ENCODE measurements at places on chromosomes 16 and 17.

GRCh38 chr16:4991754-4992153 lies 33.6 kb downstream of the SEC14L5 start:
- no peak for DNase-seq
- peaks cover 73% of the 10 kb centered on the region for H3K27me3 ChIP-seq
- H3K4me3 ChIP-seq: no peak overlapping the region
- no peak overlapping the region for H3K27ac ChIP-seq
- peaks cover 3% of the 10 kb centered on the region for H3K4me1 ChIP-seq

DNA sequence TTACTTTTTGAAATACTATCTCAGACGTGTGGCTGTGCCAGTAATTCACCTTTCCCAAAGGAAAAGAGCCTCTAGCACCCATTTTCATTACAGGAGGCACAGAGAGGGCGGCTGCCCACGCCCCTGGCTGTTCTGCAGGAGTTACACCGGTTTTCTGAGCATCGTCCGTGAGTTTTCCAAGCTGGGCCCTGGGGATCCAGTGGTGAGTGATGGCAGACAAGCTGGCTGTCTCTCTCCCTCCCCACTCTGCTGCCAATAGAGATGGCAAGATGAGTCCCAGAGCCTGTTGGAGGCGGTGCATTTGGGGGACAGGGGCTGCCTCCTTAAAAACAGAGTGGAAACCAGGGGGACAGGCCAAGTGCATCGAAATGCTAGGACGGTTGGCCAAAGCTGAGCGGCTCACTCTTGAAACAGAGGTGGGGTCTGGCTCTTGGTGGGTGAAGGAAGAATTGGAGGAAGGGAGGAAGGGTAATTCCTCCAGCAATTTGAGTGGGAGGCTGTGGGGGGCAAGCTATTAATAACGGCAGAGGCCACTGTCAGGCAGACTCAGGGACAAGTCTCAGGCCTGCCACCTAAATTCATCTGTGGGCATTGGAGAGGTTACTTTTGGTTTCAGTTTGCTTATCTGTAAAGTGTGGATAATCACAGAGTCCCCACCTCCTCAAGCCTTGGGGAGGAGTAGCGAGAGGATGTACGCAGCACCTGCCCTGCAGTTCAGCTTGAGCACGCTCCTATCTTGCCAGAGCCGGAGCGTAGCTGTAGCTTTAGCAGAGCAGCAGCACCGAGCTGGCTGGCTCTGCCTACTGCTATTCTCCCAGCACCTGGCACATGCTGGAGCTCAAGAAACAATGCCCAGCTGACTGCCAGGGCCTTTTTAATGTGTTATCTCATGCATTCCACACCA lies 7.5 kb upstream of the NOS2 start:
- H3K36me3 ChIP-seq: peaks cover 14% of the 10 kb centered on the region
- no peaks in the 10 kb centered on the region for H3K27me3 ChIP-seq
- peak overlapping the region; percentile 82 for H3K4me3 ChIP-seq
- peak; percentile 56 for DNase-seq

DNA sequence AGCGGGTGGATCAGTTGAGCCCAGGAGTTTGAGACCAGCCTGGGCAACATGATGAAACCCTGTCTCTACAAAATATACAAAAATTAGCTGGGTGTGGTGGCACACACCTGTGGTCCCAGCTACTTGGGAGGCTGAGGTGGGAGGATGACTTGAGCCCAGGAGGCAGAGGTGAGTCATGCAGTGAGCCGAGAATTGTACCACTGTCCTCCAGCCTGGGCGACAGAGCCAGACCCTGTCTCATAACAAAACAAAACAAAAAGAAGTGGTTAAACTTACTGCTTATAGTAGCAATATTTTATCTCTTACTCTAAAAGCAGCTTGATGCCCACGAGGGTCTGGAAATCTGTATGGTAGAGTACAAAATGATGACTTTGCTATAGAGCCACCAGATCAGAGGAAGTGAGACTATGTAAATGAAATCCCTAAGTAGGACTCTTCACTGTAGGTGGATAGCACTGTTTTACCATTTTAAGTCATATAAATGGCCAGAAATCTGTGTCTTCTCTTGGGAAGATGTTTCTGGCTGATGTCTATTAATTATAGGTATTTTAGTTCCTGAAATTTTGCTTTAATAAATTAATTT lies 60.4 kb upstream of the MRC2 start:
- H3K4me1 ChIP-seq: peaks cover 2% of the 10 kb centered on the region
- H3K27ac ChIP-seq: no peak overlapping the region
- H3K4me3 ChIP-seq: no peak overlapping the region

- H3K4me3 ChIP-seq: no peak overlapping the region
- no peaks in the 10 kb centered on the region for H3K27me3 ChIP-seq
- no peak overlapping the region for H3K27ac ChIP-seq
- H3K36me3 ChIP-seq: peaks cover 10% of the 10 kb centered on the region
Observed at GRCh38 chr16:17193566-17194100, 277.1 kb downstream of the XYLT1 start.

DNA sequence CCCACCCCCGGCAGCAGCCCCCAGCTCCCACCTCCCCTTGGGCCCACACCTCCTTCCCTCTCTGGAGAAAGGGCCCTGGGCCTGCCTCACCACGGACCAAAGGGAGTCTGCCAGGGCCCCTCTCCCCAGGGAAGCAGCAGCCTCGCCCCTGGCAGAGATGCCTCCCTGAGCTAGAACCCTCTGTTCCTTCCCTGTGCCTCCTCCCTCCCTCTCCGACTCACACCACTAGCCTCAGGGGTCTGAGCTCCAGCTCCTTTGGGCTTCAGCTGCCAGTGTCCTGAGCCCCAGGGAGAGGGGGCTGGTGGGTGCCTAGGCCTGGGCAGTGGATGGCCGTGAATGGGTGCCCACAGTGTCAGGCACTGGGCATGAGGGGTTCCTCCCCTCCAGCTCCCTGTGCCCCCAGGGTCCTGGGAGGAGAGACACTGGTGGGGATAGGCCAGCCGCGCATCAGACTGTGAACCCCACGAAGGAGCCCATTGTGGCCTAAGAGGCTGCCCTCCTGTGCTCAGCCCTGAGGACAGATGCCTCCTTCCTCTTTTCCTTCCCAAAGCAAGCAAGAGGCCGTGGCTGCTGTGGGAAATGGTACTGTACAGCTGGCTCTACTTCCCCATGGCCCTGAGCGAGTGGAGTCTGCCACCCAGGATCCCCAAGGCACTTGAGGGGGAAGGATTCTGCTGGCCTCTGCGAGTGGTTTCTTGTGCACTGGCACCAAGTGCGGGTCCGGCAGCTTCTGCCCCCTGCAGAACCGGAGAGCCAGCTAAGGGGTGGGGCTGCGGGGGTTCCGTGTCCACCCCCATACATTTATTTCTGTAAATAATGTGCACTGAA lies 20.7 kb downstream of the MMP15 start:
- H3K27ac ChIP-seq: no peak overlapping the region
- H3K4me3 ChIP-seq: no peak overlapping the region
- peaks cover 14% of the 10 kb centered on the region for H3K27me3 ChIP-seq

DNA sequence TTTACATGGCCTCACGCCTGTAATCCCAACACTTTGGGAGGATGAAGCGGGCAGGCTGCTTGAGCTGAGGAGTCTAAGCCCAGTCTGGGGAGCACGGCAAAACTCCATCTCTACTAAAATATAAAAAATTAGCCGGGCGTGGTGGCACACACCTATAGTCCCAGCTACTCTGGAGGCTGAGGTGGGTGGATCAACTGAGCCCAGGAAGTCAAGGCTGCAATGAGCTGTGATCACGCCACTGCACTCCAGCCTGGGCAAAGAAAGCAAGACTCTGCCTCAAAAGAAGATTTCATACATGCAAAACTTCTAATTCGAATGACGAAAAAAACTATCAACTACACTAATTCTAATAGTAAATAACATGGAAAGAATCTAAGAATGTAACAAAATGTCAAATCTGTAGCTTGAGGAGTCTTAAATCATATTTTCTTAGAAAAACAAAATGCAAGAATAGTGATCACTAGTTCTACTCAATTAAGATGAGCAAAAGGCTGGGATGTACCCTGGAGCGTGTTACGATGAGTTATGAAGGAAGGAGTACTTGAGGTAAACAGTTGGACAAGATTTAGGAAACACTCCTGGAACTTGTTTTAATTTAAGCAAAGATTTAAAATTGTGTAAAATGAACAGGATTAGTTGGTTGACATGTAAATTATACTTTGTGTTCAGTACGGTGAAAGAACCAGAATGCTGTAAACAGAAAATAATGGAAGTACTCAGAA lies 20.7 kb downstream of the YWHAE start:
- DNase-seq: no peak
- peak overlapping the region; percentile 0 for H3K27ac ChIP-seq
- H3K36me3 ChIP-seq: peaks cover 29% of the 10 kb centered on the region
- peak overlapping the region; percentile 24 for H3K4me3 ChIP-seq
- H3K27me3 ChIP-seq: no peaks in the 10 kb centered on the region
- H3K4me1 ChIP-seq: peaks cover 75% of the 10 kb centered on the region

GRCh38 chr17:9115214-9116191 lies 94.2 kb downstream of the NTN1 start:
- H3K4me3 ChIP-seq: peak overlapping the region; percentile 57
- peaks cover 35% of the 10 kb centered on the region for H3K27me3 ChIP-seq
- no peaks in the 10 kb centered on the region for H3K4me1 ChIP-seq
- peak overlapping the region; percentile 55 for H3K27ac ChIP-seq
- DNase-seq: no peak

- H3K36me3 ChIP-seq: no peaks in the 10 kb centered on the region
- no peak overlapping the region for H3K27ac ChIP-seq
- no peak for DNase-seq
- peaks cover 62% of the 10 kb centered on the region for H3K27me3 ChIP-seq
- peaks cover 13% of the 10 kb centered on the region for H3K4me1 ChIP-seq
Observed at GRCh38 chr17:38672788-38673706, 1.7 kb downstream of the EPOP start.

DNA sequence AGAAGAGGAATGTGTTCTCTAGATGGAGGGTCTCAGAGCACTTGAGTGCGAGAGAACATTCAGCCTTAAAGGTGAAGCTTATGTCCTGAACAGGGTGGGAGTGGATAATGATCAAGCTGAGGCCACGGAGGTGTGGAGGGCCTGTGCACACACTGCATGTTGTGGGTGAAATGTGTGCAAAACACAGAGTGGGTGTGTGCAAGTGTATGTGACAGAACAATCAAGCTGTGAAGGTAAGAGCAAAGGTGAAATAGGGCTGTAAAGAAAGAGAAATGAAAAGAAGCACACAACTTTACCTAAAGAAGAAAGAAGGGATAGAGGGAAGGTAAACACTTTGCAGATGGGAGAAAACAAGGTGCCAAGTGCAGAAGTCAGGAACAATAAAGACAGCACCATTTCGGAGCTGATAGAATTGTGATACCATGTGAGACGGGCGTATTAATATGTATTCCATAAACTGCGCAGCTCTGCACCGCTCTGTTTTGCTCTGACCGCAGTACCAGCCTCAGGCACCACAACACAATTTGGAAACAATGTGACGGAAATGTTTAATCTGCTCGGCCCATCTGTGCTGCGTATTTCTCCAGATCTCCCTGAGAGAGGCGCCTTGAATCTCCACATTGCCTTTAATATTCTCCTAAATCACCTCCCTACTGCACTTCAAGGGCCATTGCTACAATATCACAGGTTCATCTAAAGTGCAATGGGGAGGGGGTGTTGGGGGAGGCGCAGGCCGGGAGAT lies 40.6 kb downstream of the SNX11 start:
- peaks cover 5% of the 10 kb centered on the region for H3K4me1 ChIP-seq
- H3K4me3 ChIP-seq: no peak overlapping the region
- no peaks in the 10 kb centered on the region for H3K27me3 ChIP-seq
- H3K27ac ChIP-seq: peak overlapping the region; percentile 32
- H3K36me3 ChIP-seq: peaks cover 59% of the 10 kb centered on the region

DNA sequence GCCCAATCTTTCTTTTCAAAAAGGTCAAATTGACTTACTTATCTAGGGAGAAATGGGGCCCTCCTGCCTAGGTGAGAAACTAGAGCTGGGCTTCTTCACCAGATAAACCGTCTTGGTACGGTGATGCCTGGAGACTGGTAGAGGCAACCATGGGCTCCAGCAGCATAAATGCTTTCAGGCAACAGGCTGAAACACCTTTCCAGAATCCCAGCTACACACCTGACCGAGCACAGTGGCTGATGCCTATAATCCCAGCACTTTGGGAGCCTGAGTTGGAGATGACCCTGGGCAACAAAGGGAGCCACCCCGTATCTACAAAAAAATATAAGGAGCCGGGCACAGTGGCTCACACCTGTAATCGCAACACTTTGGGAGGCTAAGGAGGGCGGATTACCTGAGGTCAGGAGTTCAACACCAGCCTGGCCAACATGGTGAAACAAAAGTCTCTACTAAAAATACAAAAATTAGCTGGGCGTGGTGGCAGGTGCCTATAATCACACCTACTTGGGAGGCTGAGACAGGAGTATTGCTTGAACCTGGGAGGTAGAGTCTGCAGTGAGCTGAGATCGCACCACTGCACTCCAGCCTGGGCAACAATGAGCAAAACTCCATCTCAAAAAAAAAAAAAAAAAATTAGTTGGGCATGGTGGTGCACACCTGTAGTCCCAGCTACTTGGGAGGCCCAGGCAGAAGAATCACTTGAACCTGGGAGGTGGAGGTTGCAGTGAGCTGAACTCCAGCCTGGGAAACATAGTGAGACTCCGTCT lies 8.0 kb downstream of the TRAF4 start:
- H3K4me3 ChIP-seq: no peak overlapping the region
- H3K27ac ChIP-seq: no peak overlapping the region
- DNase-seq: no peak
- no peaks in the 10 kb centered on the region for H3K27me3 ChIP-seq
- no peaks in the 10 kb centered on the region for H3K4me1 ChIP-seq

DNA sequence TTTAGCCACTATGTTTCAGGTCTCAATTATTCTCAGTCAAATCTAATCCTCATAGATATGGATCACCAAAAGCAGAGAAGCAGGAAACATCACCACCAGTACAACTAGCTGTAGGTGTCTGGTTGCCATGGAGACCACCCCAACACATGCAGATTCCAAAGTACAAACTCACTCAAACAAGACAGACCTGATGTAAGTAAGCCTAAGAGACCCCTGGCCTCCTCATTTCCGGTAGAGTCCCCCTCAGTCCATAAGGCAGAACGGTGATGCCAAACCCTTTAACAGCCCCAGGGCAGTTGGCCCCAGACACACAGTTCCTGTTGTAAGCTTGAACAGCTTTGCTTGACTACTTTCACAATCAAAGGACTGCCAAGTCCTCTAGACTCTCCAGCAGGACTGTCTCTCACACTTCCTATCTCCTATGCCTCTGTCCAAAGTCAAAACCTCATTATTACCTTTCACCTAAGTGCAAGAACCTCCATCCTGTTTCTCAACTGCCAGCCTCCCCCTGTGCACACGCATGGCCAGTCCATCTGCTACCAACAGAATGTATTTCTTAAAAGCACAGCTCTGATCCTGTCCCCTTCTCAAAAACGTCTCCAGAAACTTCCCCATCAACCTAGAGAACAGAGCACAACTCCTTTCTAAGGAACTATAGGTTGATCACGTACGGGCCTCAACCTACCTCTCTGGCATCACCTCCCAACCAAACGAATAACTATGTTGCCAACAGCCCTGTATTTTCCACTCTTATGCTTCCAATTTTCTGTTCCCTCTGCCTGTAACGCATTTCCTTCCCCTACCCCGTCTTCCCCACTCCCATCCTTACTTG lies 23.9 kb downstream of the SLC39A11 start:
- no peak overlapping the region for H3K27ac ChIP-seq
- H3K36me3 ChIP-seq: peaks cover 5% of the 10 kb centered on the region
- DNase-seq: no peak
- no peaks in the 10 kb centered on the region for H3K27me3 ChIP-seq
- no peak overlapping the region for H3K4me3 ChIP-seq

- H3K27me3 ChIP-seq: no peaks in the 10 kb centered on the region
- DNase-seq: no peak
- peaks cover 10% of the 10 kb centered on the region for H3K4me1 ChIP-seq
- H3K27ac ChIP-seq: peak overlapping the region; percentile 7
Observed at GRCh38 chr17:82060001-82060380, 5.6 kb downstream of the DUS1L start.

- H3K27me3 ChIP-seq: peaks cover 34% of the 10 kb centered on the region
- no peaks in the 10 kb centered on the region for H3K4me1 ChIP-seq
- DNase-seq: no peak
- no peak overlapping the region for H3K4me3 ChIP-seq
- no peak overlapping the region for H3K27ac ChIP-seq
Observed at GRCh38 chr17:40922239-40922638, 15.2 kb downstream of the KRT23 start.
